CD4-positive, alpha-beta T cell treated with Interleukin-4 for 4 hours (primary cell): ENCODE measurements at places on chromosomes 6 and 20.

GRCh38 chr20:10610251-10610650 is 63.5 kb downstream of the JAG1 start:
- no peak for DNase-seq

DNA sequence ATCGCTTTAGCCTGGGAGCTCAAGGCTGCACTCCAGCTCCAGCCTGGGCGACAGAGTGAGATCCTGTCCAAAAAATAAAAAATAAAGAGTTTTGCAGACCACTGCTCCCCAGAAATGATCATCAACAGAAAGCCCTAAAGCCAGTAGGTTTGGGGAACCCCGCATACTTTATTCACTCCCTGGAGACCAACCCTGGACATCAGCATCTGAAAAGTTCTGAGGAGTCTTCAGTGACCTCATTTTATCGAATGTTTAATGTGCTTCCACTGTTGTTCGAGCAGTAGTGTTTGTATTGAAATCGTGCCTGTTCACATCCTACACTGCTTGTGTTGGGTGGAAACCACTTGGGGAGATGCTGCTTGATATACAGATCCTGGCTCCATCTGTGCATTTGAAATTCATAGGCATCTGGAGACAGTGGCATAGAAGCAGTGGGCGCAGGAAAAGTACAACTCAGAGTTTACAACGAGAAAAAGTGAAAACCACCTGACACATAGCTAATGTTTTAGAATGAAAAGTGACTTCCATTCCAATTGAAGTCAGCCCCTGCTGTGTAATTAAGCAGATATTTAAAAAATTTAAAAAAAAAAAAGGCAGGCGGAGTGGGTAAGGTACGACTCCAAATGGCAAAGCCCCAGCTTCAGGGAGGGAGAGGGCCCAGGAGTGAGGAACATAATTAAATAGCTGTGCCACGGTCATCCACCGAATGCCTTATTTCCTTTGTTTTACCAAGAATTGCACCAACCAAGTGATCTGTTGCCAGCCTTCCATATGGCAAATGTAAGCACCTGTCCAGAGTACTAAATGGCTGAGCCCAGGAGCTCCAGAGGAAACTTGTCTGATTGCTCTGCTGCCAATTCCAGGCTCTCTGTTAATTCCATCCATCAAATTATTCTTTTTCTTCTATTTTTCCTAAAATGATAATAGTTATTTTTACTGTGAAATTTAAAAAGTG is 100.4 kb upstream of the NAA20 start:
- DNase-seq = no peak

GRCh38 chr6:140370976-140371870 is 996.8 kb upstream of the CITED2 start:
- no peak for DNase-seq

- DNase-seq = no peak
Measured at GRCh38 chr6:36508532-36508931, 38.7 kb downstream of the STK38 start.

- DNase-seq = no peak
Measured at GRCh38 chr6:134446896-134447295, 129.0 kb upstream of the SGK1 start.

GRCh38 chr6:4950076-4950475 is 53.8 kb downstream of the RPP40 start:
- DNase-seq = no peak

GRCh38 chr6:37822851-37823682 is 3.5 kb downstream of the ZFAND3 start:
- peak; percentile 23 for DNase-seq

DNA sequence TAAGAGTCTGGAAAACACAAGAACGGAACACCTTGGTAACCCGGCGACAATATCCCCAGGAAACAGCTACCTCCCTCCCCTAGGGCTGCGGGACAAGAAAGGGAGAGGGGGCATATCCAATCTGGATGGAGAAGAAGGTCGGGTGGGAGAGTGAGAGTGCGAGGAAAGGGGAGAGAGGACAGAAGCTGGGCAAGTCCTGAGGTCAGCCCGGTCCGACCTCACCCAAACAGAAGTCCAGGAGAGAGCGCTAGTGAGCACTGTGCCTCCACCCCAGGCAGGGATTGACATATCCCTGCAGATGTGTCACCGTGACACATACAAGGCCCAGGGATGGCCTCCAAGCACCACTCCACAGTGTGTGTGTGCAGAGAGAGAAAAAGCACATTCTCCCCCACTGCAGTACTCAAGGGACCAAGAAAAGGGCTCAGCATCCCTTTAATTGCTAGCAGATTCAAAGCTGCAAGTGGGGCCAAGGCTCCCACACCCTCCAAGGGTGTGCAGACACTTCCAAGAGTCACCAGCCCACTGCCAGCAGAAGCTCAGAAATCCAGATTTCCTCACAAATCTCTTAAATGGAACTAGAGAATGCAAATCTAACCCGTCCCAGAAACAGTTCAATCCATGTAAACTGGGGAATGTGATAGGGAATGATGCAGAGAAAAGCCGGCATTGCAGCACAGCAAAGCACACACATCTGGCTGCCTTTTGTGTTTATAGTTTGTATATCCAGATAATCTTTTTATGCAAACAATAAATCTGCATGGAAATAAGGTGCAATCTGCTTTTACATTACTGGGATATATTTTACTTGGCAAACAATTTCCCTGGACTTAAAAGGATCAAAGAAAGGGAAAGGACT is 3.1 kb downstream of the PXDC1 start:
- peak; percentile 13 for DNase-seq

GRCh38 chr6:168515376-168515775 is 74.4 kb downstream of the SMOC2 start:
- DNase-seq = no peak

DNA sequence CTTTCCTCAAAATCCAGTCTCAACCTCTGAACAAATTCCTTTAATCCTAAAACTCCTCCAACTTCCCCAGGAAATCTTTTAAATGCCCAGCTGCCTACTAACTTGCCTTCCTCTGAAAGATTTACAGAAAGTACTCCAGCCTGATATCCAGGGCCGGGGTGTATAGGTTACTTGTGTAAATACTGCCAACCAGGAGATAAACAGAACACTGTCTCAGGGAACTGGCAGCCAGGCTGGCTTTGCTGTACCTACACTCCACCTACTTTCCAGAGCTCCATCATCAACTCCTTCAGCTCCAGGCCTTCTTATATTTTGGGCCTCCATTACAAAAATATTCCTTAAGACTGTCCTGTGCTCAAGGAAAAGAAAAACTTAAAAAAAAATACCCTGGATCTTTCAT is 85.9 kb downstream of the CEP162 start:
- DNase-seq = no peak
